ENCODE measurements at places on chromosomes 3 and 15. TPM values are rescaled to one million over a fixed set of nuclear protein-coding genes. Genes with fewer than 3 reads are reported as not detected.
A peak's percentile ranks its signal among the peaks of the same experiment; 100 is the strongest.

PLA2G4B gene
- 0.39 TPM for total RNA-seq

- DNase-seq: no peak
Observed at GRCh38 chr3:149247929-149248691, 26.5 kb upstream of the CP start.

GRCh38 chr15:77292969-77293558 is 126.8 kb downstream of the PEAK1 start:
- no peak for DNase-seq

DNA sequence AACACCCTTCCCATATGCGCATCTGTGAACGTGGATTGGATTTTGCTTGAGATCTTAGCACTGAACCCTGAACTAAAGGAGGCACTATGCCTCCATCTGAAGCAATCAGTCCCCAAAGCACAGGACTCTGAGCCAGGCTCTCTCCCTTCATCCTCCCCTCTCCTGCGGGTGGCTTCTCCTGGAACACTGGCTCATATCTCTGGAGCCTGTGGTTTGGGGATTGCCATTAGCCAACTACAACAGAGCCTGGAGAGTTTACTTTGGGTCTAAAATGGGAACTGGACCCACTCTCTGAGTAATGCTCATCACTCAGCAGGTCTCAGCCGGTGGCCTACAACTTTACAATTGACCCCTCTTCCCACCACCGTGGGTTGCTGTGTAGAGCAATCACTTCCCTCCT is 190.8 kb upstream of the HES1 start:
- DNase-seq: no peak

DNA sequence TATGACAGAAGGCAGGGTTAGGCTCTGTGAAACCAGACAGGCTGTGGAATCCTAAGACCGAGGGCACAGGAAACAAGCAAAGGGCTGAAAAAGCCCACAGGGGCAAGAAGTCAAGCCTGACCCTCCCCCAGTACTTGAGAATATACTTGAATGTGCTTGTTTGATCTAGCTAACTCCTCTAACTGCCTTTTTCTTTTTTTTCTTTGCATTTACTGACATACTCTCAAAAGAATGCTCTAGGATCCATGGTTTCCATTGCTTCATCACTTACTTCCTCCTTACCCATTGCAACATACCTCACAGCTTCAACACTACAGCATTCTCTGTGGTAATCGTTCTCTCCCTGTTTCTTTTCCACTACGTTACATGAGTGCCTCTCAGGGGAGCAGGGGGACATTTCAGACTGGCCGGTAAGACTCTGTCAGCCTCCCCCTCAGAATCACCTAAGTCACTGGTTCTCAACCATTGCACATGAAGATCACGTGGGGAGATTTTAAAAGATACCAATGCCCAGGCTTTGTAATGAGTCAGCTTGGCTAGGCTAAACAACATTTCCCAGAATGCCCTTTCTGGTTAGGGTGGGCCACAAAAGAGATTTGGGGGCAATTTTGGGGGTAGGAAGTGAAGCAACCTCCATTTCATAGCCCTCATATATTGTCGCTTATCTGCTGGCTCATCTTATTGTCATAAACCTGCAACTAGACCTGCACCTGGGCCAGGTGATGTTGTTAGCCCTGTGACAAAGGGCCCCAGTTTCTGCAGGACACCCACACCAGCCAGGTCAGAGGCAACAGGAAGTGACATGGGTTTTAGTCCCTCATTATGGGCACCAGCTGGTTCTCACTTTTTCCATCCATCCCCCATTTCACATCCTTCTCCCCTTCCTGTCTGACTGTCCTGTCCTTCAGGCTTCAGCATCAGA is 24.6 kb upstream of the RSL24D1 start:
- peak; percentile 82 for DNase-seq

GRCh38 chr3:116872688-116873087 is 163.1 kb downstream of the TUSC7 start:
- DNase-seq: no peak

- no peak for DNase-seq
Observed at GRCh38 chr3:178147001-178147400, 389.2 kb upstream of the KCNMB2 start.

GRCh38 chr3:157544501-157545130 is 41.4 kb upstream of the VEPH1 start:
- DNase-seq: peak; percentile 28

DNA sequence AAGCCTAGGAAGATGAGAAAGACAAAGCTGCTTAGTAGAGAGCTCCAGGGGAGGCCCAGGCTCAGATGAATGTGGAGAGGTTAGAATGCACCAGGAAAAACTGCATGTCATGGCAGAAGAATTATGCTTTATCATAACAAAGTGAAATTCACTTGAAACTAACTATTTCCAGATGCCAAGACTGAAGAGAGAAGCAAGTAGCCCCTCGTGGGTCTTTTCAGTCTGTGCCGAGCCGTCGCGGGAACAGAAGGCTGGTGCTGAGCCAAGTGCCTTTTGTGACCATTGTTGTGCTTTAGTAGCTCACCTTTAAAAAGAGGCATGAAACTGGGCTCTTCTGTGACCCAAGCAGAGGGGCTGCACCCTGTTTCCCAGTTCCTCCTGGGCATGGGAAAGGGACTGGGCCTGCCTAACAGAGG is 73.2 kb downstream of the CHDH start:
- DNase-seq: no peak

GRCh38 chr3:124816206-124816605 is 71.0 kb downstream of the ITGB5 start:
- DNase-seq: no peak

DNA sequence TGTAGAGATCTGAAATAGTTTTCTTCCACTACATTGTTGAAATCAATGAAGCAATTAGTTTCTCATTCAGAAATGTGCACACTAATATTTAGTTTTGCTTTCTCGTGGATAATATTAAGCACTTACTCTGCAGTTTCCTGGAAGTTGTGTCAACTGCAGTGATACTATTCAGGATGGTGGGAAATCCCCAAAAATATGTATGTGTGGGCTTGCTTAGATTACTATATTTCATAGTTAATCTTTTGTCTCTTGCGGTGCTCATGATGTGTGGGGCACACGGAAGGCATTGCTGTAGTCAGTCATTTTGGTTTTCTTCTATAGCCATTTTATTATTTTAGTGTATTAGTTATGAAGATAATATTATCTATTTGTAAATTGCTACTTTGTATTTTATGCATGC is 19.7 kb downstream of the RAB11A start:
- DNase-seq: no peak

All from RPMI7951 (cell line).